Activated CD4-positive, alpha-beta T cell treated with anti-CD3 and anti-CD28 coated beads for 1 hour (primary cell): ENCODE measurements at places on chromosomes 7 and 10.

DNA sequence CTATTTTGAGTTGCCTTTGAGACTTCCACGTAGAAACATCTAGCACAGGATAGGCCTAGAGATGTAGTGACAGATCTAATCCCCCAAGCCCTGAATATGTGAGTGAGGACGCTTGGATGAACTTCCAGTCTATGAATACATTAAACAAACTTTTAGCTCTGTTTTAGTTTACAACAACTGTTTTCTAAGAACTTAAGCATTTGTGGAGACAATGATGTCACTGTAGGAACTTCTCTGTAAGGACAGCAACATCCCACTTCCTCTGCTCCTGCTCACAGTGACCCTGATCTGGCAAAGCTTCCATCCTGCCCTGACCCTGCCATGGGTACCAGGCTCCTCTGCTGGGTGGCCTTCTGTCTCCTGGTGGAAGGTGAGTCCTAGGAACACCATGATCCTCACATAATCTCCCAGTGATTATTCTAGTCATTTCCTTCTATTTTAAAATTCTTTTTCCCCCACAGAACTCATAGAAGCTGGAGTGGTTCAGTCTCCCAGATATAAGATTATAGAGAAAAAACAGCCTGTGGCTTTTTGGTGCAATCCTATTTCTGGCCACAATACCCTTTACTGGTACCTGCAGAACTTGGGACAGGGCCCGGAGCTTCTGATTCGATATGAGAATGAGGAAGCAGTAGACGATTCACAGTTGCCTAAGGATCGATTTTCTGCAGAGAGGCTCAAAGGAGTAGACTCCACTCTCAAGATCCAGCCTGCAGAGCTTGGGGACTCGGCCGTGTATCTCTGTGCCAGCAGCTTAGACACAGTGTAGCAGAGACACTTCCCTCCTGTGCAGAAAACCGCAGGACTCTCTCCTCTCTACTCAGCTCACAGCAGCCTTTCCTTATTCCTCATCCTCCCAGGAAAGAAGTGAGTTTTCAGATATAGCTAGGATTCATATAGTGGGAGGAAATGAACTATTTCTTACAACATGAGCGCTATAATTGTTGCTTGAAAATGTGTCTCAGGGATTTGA, 194.4 kb upstream of the PRSS1 start:
- no peak for DNase-seq

DNA sequence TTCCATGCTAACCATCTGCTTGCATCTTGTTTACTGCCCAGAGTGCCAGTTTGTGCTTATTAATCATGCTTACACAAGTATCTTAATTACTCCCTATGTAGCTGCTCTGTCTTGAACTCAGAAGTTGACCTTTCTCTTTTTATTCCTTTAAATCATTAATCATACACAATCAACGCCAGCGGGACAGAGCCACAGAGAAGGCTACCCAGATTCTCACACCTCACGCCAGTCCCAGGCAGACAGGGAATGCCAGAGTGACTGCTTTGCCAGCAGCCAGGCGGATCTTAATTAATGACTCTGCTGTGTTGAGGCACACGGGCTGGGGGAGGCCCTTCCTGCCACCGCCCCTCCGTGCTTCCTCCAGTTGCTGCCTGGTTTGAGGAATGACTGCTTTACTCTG, 229.4 kb downstream of the LRMDA start:
- DNase-seq, result no peak

DNA sequence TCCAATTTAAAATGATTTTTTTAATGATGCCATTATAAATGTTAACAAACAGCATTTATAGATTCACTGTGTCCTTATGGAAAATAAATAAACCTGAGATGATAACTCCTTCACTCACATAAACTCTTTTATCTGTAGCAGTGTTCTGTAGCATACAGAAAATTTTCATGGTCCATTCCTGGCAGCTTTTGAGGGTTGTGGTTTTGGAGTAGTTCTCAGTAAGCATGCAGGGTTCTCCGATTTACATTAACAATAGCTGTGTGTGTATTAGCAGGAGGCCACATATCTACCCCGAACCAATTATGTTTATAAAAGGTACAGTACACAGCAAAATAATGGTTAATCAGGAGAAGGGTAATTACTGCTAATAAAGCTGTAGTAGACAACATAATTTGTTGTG, 162.7 kb downstream of the CDCA7L start:
- no peak for DNase-seq

DNA sequence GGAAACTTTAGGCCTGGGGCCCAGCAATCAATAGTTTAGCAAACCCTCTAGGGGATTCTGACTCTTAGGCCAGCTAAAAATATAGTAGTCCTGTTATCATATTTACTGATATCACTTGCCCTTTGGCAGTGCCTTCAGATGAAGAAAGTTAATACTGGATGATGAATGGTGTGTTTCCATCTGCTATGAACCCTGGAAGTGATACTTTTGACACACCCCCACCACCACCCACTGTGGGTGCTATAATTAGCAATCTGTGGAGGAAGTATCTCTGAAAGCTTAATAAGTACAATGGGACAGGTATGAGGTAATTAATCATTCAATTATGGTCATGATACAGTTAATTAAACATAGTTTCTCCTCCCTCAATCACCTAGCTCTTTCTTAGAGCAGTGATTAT, 90.4 kb upstream of the LRRTM3 start:
- no peak for DNase-seq

DNA sequence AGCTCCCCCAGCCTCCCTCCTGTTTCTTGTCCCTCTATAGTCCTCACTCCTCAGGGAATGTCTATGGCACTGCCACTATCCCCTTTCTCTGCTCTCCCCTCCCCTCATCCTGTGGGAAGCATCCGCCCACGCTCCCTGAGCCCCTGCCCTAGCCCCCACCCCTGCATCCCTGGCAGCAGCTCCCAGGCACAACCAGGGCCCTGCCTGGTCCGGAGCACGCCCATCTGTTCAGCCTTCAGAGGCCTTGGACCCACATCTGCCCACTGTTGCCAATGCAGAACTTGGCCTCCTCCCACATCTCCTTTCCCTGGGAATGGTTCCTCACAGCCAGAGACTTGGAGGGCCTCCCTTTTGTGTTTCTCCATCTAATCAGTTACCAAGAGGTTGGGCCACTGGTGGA, 20.4 kb upstream of the TBRG4 start:
- DNase-seq, result no peak

DNA sequence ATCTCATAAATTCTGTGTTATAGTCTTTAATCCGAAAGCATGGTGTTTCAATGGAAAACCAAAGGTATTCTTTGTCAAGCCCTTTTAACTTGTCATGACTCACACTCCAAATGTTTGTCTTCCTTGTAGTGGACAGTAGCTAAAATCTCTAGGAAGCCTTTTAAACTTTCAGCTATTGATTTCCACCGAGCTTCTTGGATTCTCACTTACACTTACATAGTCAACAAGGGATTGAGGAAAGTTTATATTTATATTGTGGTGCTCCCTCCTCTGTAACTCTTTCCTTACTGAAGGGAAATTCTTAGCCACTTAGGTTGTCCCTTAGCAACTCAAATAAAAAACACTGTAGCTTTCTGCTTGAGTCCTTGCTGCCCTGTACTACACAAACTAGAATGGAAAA, 31.2 kb upstream of the GPR37 start:
- DNase-seq, result no peak

- no peak for DNase-seq
These were observed 93.5 kb downstream of the SND1 start for GRCh38 chr7:127745445-127745844.

DNA sequence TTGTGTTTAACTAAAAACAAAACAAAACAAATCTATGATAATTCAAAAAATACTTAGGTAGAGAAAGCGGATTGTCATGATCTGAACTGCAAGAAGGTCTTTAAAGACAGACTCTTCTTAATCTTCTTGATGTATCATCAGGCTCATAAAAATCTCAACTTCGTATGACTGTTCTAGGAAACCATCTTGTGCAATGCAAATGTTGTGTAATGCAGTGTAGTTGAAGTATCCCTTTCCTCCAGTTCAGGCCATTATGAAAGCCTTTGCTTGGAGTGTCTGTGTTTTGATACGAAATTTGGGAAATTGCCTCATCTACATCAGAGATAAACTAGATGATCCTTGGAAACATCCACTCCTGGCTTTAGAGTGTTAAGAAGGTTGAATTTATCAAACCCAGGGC, 30.9 kb downstream of the CDK1 start:
- no peak for DNase-seq

DNA sequence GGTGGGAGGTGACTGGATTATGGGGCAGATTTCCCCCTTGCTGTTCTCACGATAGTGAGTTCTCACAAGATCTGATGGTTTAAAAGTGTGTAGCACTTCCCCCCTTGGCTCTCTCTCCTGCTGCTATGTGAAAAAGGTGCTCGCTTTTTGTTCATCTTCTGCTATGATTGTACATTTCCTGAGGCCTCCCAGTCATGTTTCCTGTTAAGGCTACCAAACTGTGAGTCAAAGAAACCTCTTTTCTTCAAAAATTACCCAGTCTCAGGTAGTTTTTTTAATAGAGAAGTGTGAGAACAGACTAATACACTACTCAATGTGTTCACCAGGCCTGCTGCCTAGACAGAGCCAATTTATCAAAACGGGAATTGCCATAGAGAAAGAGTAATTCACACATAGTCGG, 49.7 kb downstream of the SDHAF3 start:
- no peak for DNase-seq

- no peak for DNase-seq
These were observed 67.1 kb downstream of the TNS3 start for GRCh38 chr7:47514818-47515217.

DNA sequence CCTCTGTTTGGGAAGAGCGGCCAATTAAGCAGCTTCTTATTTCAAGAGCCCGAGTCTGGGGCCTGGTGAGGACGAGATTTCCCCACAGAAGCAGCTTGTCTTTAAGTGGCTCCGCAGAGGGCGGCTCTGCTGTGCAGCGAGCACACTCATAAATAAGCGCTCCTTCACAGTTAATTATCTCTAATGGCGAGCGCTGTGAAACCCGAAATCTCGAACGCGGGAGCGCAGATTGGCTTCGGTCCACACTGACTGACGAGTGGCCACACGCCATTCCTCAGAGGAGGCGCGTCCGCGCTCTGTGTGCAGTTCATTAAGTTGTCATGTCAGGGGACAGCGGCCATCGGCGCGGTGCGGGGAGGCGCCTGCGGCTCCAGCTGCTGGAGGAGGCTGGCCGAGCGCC, 560.9 kb downstream of the DNAJB6 start:
- DNase-seq, result no peak

DNA sequence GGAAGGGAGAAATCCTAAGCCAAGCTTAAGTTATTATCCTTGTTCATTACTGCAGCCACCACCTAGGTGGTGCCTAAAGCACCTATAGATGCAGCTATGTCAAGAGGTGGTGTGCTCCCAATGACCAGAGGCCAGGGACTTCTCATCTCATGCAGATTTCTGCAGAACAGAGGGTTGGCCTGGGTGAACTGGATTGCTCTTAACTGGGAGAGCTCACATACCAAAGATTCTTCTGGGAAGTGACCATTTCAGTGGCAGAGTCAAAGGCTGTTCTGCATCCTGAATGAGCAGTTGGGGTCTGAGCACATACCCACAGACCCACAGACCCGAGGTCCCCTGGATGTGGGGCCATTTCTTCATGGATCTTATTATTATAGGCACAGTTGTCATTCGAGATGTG, 2.1 kb upstream of the CRHR2 start:
- DNase-seq, result no peak

DNA sequence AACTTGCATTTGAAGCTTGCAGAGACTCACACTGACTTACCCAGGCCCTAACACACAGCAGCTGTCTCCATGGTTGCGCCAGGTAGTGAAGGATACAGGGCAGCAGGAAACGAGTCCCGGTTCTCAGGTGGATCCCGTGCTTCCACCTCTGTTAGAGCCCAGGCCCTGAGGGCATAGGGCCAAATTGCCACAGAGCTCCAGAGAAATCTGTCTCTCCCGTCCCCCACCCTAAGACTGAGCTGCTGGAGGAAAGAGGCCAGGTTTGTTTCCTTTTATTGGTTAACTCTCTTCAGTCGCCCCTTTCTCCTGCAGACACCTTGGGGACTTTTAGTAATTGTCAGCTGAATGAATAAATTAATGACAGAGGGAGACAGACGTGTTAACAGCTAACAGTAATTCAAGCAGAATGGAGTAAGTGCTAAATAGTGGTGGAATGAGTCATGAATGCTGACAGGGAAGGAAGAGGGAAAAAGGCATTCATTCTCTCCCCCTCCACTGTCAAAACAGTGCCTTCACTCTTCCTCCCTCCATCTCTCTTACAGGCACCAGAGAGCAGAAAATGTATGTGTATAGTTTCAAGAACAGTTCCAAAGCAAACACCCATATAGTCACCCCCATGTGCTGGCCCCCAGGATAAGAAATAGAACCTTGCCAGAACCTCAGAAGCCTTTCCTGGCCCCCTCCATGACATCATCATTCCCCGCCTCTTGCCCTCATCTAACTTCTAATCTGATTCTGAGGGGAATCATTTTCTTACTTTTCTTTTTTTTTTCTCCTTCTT, 16.8 kb upstream of the DLG5 start:
- no peak for DNase-seq

GRCh38 chr10:119346095-119346832, 138.9 kb downstream of the GRK5 start:
- DNase-seq, result no peak

DNA sequence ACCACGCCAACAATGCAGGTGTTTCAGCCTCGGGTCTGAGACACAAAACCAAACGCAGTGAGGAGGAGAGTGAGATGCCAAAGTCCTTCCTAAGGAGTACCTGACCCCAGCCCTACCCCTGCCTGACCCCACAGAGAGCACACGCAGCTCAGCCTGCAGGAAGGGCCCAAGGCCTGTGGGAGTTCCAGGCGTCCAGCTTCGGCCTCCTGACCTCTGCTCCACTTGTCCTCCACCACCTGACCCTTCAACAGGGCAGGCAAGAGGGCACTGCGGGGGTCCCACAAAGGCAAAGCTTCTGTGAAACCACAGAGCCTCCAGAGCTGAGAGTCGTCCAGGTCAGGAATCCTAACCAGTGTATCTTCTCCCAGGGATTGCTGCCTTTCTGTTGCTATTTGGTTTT, 122.0 kb upstream of the PPP2R2D start:
- no peak for DNase-seq

- peak; percentile 47 for DNase-seq
These were observed 13.9 kb downstream of the TSPAN14 start for GRCh38 chr10:80468002-80468401.

DNA sequence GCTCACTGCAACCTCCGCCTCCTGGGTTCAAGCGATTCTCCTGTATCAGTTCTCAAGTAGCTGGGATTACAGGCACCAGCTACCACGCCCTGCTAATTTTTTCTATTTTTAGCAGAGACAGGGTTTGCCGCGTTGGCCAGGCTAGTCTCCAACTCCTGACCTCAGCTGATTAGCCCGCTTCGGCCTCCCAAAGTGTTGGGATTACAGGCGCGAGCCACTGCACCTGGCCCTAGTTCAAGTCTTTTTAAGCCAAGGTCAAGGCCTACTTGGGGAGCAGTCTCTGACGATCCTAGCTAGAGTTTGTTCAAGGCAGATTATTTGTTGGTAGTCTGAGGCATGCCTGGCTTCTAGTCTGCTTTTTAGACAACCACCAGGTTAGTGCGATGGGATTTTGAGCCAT, 709.5 kb upstream of the COBL start:
- DNase-seq, result no peak

GRCh38 chr7:39904077-39904486, 46.0 kb upstream of the CDK13 start:
- DNase-seq, result no peak
